AG08396 (cell line): ENCODE measurements at places on chromosomes 2 and 18.

DNA sequence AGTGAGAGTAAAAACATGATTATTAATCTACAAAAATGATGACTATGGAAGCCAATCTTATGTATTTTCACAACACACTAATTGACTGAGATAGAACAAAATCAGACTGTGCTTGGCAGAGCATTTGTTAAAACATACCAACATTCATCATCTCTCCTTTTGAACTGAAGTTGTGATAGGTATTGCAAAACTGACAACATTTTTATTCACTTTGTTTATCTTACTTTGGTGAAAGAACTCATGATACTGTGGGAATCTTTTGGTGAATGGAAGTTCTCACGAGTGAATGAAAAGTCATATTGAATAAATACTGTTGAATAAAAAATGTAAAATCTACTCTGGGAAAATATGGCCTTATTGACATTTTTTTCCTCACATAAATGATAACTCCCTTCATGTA is 1430.2 kb upstream of the PIK3C3 start:
- no peak for DNase-seq

- DNase-seq: no peak
These were observed 15.3 kb upstream of the REEP1 start for GRCh38 chr2:86352727-86353221.

- DNase-seq: no peak
These were observed 29.3 kb downstream of the BCL2 start for GRCh38 chr18:63290166-63290820.

- no peak for DNase-seq
These were observed 204.4 kb downstream of the MREG start for GRCh38 chr2:215808996-215809395.

DNA sequence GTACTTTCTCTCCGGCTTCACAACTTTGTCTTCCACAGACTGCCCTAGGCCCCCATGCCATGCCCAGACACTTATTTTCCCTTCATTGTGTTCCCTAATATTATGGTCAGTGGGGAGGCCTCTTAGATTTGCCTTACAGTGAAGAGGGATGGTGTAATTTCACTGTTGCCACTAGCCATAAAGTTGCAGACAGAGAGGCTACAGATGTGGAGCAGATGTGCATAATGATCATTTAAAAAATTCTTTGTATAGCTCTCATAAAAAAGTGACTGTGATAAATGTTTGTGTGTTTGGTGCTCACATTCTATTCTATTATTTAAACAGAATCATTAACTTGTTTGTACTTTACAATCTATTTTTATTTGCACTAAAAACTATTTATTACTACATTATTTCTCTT is 67.5 kb upstream of the FN1 start:
- no peak for DNase-seq

- DNase-seq: no peak
These were observed 1231.2 kb upstream of the ZEB2 start for GRCh38 chr2:145751155-145751554.

DNA sequence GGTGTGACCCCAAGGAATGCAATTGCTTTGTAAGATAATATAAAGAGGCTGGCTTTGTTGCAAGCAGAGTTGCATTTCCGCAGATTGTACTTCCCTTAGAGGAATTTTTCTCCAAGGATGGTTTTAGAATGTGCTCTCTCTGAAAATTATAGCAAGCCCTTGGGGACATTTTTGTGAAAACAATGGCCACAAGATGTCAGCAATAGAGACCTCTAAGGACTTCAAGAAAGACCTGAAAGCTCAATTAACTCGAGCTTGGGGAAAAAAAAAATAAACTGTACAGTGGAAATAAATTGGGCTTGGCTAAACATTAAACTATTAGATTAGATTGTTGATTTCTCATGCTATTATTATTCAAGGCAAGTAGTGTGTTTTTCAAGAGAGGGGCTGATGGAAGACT is 81.3 kb upstream of the KYNU start:
- DNase-seq: no peak

- no peak for DNase-seq
These were observed 205.9 kb upstream of the STK17B start for GRCh38 chr2:196376984-196377877.

DNA sequence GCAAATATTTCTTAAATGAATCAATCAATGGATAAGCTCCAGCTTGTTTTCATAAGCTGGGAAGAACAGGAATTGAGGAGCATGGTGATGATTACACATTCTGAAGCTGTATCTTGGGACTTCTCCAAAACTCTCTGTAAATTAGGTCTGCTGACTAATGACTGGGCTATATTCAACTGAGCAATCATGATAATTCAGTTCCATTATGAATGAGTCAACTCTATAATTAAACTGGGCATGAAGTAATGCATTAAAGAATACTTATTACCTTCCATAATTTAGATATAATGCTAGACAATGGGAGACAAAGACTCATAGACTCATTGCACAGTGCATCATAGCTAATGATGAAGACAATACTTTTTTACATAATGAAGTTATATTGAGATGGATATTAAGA is 207.4 kb downstream of the CBLN2 start:
- DNase-seq: no peak
